ENCODE measurements at places on chromosomes 5 and 9.

- DNase-seq = no peak
Measured at GRCh38 chr9:16356196-16356765, 514.2 kb downstream of the BNC2 start.

DNA sequence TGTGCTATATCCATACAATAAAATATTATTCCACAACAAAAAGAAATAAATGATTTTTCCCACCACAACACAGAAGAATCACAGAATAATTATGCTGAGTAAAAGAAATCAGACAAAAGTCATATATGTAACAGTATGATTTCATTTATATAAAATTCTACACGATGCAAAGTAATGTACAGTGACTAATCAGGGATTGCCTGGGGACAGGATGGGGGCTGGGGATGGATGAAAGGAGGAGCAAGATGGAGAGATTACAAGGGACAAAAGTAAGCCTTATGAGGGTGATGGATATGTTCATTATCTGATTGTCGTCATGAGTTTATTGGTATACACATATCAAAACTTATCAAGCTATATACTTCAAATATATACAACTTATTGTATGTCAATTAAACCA, 154.0 kb downstream of the FBN2 start:
- DNase-seq = no peak

- no peak for DNase-seq
Measured at GRCh38 chr9:113446323-113446740, 17.2 kb upstream of the RGS3 start.

DNA sequence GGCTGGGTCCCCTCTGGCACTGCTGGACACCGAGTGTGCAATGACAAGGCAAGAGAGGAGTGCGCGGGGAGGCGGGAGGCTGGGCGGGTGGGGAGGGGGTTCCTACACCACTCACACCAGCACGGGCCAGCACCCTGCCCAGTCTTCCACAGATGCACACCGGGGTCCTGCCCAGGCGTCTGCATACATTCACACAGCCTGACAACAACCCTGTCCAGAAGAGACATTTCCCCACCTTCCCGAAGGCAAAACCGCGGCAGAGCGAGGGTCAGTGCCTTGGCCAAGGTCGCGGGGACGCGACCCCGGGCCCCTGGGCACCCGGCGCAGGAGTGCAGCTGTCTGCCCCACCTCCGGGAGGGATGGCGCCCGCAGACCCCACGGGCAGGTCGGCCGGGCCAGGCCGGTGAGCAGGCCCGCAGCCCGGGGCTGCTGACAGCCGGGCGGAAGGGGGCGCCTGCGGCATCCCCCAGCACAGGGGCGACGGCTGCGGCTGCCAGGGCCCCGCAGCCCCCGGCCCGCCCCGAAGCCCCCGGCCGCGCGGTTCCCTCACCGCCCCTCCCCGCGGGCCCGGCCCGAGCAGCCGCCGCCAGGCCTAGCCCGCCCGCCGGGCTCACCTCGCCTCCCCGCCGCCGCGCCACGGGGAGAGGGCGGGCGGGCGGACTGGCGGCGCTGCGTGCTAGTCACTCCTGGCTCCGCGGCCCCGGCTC, 496 bp downstream of the MAPK9 start:
- DNase-seq = no peak
